ENCODE measurements at places on chromosomes 6 and 20. TPM values are rescaled to one million over a fixed set of nuclear protein-coding genes. Genes with fewer than 3 reads are reported as not detected.

DNA sequence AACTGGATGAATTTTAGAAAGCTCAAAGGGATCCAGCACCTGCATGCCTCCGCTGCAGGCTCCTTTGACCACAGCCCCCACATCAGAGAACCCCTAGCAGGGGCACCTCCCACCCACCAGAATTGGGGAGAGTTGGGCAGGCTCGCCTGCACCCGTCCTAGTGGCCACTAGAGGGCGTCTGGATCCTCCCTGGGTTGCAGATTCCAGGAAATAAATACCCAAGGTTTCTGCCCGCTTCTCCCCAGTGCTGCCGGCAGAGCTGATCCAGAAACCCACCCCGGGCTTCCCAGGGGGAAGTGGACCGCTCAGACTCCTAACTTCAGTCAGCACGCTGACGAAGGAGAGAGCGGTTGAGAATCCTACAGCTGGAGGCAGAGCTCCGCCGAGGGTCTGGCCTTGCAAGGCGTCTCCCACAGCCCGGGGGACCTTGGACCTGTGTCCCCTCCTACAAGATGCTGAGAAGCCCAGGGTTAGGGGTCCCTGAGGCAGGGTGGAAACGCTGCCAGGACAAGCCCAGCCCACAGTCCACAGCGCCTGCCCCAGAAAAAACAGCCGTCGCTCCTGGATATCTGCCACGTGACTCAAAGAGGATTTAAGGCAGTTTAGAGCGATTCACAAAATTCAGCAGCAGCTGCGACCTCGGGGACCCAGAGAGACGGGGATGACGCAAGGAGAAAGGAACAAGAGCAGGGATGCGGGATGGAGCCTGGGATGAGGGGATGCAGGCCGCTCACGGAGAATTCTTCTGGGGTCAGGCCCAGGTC is 32.6 kb upstream of the PHACTR3 start:
- no peak for DNase-seq

- DNase-seq: peak; percentile 79
Observed at GRCh38 chr6:33620158-33620855, 815 bp upstream of the ITPR3 start.

PNPLA1 gene
- not detected for total RNA-seq

DNA sequence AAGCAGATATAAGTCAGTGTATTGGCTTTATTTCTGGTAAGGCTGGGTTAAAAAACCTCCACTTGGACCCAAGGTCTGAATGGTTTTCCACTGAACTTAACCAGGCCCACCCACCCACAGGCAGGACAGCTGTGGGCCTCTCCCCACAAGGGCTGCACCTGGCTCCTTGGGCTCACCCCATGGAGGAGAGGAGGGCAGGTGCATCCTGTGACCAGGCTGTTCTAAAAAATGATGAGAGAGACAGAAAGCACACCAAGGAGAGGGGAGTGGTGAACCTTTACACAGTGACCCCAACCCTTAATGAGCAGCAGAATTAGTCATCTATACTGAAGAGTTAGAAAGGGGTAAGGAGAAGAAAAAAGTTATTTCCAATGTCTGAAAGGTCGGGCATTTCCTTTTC is 34.5 kb upstream of the DUSP22 start:
- DNase-seq: no peak

GRCh38 chr20:60254901-60255411 is 296.7 kb downstream of the CDH26 start:
- no peak for DNase-seq

SLC29A1 gene
- total RNA-seq: 170 TPM

DNA sequence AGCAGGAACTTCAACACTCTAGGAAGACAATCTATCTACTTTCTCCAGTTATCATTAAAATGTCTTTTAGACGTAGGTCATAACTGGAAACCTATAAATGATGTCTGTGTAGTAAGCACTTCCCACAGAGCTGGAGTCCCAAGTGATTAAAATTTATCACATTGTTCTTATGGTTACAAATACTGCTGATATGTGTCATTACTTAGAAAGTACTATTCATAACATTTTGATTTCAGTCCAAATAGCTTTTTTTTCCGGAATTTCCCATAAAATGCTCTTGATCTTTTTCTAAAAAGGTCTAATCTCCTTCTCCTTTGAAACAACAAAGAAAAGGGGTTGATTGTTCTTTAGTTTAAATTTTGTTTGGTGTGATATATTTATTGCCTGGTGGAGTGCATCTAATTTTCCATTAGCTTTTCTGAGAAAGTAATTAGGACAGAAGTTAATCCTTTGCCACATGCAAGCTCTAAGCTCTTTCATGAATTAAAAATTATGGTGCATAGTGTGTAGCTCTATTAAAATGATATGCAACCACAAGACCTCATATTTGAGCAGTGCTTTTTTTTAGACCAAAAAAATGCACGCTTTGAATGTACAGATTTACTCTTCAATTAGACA is 132.7 kb upstream of the TCF21 start:
- no peak for DNase-seq

GRCh38 chr20:31842471-31843157 is 2.8 kb downstream of the FOXS1 start:
- DNase-seq: no peak

PRR18 gene
- 0.11 TPM for total RNA-seq

DNA sequence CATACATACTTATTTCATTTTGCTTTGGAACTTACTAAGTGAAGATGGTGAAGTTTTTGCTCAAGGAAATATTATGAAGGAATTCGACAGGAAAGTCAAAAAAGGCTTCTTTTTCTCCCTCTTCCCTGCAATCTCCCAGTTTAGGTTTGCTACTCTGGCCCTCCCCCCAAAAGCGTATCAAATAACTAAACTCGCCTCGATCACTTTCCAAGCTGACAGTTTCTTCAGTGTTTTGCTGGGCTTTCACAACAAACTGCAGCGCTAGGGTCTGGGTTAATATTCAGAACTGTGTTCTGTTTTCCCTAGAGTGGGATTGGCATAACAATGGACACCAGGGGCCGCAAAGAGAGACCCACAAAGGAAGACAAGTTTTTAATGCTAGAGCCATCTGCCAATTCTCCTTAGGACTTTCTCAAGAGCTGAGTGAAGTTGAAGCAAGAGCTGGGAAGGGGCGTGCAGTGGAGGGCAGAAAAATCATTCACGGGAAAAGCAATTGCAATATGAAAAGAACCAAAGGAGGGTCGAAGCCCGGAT is 57.8 kb downstream of the ATP9A start:
- no peak for DNase-seq

Data from Right ventricle myocardium inferior (tissue), 1 donor.